ENCODE measurements at places on chromosomes 12 and 14. TPM values are rescaled to one million over a fixed set of nuclear protein-coding genes. Genes with fewer than 3 reads are reported as not detected.

Gene RDH12
- total RNA-seq = not detected

Gene C1QL4
- total RNA-seq = not detected

- DNase-seq = no peak
Observed at GRCh38 chr12:4064008-4064407, 190.8 kb upstream of the PARP11 start.

- DNase-seq = no peak
Observed at GRCh38 chr12:7068994-7069346, 8.5 kb downstream of the C1S start.

DNA sequence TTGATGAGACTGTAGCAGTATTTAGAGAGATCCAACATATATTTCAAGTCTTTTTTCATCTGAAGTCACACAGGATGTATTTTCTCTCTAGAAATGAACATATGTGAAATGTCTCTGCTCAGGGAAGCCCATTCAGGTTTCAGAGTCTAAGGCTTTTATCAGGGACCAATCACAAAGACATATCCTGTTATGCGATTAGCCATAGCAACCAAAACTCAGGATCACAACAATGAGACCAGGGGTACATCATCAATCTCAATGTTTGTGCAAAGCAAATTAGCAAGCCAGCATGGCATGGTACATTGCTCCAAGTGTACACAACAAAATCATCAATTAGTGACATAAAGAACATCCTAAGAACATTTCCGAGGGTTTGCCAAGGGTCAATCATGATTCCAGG is 99.2 kb upstream of the AMN1 start:
- DNase-seq = no peak

DNA sequence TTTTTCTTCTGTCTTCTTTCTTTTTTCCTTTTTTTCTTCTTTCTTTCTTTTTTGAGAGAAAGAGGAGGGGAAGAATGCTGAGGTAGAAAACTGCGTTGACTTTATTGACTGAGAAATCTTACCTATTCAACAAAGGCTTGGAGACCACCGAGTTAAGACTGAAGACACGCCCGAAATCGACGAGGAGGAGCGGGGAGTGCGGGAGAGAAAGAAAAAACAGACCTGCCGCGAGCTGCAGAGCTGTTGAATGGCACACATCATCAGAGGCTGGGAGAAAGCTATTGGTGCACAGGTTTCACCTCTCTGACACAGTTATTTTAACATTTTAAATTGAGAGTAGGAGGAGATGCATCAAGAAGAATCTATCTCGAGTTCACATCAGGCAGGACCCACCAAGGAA is 5.1 kb downstream of the ASCL1 start:
- DNase-seq = no peak

DNA sequence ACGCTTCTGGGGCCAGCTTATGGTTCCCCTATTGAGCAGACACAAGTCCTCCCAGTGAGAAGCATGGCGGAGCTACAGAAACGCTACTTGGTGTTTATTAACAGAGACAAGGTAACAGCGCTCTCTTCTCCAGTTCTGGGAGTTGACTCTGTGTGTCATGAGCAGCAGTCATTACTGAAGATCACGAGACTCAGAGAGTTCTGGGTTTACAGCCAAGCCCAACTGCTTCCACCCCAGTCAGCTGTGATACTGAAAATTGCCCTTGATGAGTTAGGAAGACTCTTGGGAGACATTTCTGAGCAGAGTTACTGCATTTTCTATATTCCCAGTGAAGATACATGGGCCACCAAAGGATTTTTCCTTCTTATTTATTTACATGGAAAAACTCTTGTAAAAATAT is 48.6 kb downstream of the CFAP251 start:
- DNase-seq = no peak

- DNase-seq = no peak
Observed at GRCh38 chr12:55610598-55610997, 26.1 kb upstream of the OR10P1 start.

DNA sequence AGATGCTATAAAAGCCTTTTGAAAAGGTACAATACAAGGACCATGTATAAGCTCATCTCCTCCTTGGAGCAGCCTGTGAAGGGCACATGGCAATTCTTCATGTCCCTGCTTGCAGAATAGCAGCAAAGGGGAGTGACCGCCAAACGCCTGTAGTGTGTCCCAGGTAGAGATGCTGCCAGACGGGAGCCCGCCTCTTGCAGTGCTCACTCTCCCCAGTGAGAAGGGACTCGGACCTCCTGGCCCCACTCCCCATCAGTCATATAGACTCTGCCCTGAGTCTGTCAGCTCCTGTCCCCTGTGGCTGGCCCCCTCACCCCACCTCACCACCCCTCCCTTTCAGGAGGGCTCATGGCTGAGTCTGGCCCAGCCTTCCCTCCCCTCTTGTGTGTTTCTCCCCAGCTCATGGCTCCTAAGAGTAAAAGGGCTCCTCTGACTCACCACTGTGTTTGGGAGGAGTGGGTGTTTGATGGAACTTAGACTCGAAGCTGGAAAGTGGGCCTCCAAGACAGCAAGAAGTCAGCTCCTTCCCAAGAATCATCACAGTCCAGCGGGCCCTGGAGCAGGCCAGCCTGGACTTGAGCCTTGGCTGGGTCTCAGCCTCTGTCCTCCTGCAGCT is 40.9 kb downstream of the DEGS2 start:
- DNase-seq = no peak

DNA sequence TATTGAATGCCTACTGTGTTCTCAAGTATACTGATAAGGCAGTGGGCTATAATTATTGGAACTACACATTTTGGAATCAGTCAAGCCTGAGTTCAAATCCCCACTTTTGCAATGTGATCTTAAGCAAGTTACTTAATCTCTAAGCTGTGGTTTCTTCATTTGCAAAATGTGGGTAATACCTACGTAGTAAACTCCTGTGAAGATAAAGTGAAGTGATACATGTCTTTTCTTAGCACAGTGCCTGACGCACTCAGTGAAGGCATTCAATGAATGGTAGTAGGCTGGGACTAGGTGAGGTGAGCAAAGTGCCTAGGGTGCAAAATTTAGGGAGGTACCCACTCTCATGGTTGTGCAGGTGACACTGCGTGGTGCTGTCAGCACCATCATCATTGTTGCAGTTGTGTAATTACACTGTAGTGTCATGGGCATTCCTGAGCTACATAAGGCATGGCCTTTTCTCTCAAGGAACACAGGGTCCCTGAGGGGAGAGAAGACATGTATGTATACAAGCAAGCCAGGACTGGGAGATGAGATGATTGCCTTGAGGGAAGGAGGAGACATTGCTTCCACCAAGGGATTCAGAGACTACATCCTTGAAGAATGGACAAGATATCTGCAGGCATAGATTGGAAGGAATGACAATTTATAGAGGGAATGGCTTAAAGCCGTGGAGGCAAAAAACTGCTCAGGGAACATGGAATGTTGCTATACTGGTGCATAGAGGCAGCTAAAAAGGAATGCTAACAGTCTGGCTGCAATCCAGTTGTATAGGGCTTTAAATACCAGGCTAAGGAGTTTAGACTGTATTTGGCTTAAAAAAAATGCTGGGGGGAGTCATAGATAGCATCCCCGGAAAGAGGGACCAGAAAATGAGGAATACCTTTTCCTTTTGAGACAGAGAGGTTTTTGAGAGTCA is 129.2 kb upstream of the ARHGAP5 start:
- DNase-seq = no peak

GRCh38 chr12:54019924-54020590 is 8.2 kb upstream of the HOXC6 start:
- DNase-seq = no peak

GRCh38 chr12:54163147-54163546 is 25.6 kb downstream of the SMUG1 start:
- DNase-seq = no peak

- no peak for DNase-seq
Observed at GRCh38 chr12:88662093-88662492, 81.8 kb upstream of the KITLG start.
